ENCODE measurements at places on chromosomes 3 and 15. TPM values are rescaled to one million over a fixed set of nuclear protein-coding genes. Genes with fewer than 3 reads are reported as not detected.

The EXD1 gene
- not detected for polyA plus RNA-seq

The CADPS gene
- 49.2 TPM for polyA plus RNA-seq

The ACKR4 gene
- polyA plus RNA-seq: not detected

The LACTB gene
- 18.0 TPM for polyA plus RNA-seq

The PRSS50 gene
- 2.0 TPM for polyA plus RNA-seq

The CPA3 gene
- not detected for polyA plus RNA-seq

The FSD2 gene
- 45.6 TPM for polyA plus RNA-seq

DNA sequence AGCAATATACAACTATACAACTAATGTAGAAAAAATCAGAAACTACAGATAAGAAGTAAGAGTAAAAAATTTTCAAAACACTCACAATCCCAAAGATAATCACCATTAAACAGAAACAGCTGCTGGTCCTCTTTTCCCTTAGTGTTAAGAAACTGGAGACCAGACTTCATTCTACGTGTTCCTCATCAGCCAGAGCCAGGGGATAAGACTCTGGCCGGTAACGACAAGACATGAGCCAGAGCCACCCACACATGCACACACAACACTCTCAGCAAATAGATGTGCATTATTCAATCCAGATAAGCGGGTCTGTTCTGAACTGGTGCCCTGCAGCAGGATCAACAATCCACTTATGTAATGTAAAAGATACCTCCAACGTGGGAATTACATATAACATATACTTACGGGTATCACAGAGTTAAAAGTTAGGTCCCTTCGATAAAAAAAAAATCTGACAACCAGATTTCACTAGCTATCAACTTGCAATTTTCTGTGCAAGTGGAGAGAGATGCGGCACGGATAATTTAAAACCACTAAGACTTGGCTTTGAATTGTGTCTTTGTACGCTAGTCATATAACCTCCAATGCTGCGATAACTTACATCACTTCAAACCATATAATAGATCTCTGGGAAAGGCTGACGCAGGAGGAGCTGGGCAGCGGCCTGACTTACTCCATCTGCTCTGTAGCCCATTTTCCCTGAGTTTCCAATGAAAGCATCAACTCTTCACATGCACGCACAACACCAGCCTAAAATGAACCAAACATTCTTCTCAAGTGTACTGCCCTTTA is 17.8 kb downstream of the PRICKLE2 start:
- DNase-seq: peak; percentile 94

DNA sequence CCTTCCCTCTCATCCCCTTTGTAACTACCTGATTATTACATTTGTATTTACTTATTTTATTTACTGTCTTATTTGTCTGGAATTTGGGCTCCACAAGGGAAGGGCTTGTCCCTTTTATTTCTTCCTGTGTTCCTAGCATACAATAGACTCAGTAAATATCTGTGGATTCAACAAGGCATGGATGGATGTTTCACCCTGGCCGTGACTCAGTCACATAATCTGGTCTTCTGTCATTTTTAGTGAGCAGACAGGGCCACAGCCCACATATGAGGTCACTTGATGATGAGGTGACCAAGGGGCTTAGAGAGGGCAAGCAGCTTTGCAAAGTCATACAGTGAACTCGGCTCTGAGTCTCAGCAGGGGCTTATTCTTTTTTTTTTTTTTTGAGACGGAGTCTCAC is 7.8 kb upstream of the DAG1 start:
- no peak for DNase-seq

DNA sequence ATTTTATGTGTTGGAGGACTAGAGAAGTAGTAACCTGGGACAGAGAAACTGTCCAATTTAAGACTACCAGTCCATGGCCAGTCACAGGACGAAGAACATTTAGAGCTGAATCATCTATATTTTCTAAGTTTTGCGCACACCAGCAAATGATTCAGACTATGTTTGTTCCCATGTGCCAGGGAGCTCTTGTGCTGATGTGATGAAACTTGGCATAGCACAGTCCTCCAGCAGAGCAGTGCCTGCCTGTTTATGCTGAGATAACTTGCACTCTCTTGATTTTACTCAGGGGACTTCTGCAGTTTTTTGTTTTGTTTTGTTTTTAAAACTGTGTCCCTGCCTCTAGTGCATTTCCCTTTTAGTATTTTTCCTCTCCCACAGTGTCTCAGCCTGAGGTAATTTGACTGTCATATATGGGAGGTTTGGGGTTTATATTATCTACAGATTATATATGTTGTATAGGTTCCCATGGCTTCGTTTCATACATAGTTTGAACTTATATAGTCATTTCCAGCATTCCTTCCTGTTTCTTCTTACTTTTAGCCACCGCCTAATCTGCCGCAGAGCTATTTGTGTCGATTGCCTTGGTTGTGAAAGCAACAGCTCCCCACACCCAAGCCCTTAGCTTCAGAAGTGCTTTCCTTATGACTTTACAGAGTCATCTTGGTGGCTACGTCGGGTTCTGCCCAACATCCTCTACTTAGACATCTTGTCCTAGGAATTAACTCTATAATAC is 45.5 kb downstream of the PPM1L start:
- DNase-seq: no peak

GRCh38 chr3:134932035-134932434 is 137.0 kb downstream of the EPHB1 start:
- no peak for DNase-seq

GRCh38 chr3:5741017-5741416 is 553.5 kb downstream of the EDEM1 start:
- DNase-seq: no peak

DNA sequence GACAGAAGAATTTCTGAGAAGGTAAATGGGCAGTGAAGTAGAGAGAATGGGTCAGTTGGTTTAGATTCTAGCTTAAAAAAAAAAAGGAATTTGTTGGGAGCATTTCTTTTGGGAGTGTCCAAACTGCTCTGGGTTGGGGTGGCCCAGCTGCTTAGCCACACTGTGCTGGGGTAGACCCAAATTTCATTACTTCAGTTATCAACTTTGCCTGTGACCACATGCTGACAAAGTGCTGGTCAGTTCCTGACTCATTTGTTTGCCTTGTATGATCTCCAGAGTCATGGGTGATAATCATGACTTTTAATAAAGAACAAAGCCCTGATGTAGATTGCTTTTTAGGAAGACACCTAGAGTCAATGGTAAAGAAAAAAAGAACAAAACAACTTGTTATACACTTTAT is 121.5 kb upstream of the FGF7 start:
- peak; percentile 32 for DNase-seq

- no peak for DNase-seq
Observed at GRCh38 chr3:64621726-64622395, 65.9 kb downstream of the ADAMTS9 start.

DNA sequence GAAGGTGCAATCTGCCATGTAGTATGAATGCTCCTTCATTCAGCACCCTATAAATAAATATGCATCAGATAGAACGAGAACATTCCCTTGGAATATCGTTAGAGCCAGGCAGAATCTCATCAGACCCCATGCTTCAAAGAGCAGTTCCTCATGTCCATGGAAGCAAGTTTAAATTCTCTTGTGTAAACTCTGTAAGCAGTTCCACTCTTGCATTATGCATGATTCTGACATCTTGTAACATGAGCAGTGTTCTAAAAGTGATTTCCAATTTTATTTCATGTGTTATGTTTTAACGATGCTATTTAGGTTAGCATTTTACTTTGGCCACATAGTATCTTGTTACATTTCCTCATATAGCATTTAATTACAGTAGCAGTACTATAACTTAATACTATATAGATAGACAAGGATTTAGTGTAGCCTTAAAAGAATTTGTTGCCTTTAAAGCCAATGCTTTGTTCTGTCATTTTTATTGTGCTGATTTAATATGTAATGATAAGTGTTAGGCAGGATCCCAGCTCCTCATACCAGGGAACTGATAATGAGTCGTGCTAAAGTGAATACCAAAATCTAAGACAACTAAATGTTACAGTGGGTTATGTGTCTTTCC is 161.2 kb upstream of the NECTIN3 start:
- DNase-seq: no peak

DNA sequence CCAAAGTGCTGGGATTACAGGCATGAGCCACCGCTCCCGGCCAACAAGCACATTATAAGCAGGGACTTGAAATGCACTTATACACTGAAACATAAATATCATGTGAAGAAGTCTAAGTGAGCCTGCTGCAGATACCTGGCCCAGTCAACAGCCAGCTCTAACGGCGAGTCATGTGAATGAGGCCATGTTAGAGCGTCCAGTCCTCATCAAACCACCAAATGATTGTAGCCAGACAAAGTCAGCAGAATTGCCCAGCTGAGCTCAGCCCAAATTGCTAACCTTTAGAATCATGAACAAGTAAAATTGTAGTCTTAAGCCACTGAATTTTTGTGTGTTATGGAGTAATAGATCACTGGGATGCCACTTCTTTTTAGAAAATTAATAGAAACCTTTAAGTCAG is 37.8 kb upstream of the UACA start:
- peak; percentile 22 for DNase-seq

DNA sequence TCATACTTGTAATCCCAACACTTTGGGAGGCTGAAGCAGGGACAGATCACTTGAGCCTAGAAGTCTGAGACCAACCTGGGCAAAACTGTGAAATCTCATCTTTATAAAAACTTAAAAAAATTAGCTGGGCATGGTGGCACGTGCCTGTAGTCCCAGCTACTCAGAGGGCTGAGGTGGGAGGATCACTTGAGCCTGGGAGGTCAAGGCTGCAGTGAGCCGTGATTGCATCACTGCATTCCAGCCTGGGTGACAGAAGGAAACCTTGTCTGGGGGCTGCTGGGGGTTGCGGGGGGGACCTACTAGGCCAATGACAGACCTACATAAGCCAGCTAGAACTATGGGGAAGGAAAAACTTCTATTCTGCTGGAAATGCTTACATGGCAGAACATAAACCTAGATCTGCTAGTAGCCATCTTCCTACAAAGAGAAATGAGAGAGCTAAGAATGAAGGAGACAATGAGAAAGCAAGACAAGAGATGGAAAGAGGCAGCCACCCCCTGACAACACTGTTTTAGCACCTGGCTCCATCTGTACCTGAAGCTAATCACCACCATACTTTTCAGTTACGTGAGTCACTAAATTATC is 23.9 kb downstream of the FOXP1 start:
- DNase-seq: peak; percentile 20

DNA sequence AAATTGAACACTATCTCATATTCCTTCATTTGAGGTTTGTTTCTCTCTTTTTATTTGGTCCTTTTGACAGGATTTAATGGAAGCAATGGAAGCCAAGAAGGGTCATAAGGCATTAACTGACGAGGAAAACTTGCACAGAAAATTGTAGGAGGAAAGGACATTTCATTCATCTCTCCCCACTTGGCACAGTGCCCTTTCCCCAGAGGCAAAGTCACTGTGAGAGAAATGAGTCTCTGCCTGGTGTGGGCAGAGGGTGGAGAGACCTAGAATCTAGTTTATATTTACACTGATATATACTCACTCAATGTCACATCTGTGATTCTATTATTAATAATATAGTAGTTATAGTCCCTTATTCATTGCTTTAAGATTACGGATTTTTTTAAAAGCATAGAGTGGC is 324.6 kb upstream of the IL12A start:
- no peak for DNase-seq

DNA sequence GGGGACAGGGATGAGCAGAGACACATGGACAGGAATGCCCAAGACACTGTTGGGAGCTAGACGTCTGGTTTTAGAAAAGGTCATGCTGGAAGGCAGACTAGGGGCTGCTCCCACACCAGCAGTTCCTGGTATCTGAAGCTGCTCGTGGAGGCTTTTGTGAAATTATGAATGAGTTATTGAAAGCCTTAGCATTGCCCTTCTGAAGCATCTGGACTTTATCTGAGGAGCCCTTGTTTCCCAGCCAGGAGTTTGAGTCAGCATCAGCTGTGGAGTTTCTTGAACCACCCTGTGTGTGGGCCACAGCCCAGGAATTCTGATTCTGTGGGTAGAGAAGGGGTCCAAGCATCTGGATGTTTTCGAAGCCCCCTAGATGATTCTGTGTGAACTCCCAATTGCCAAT is 258.7 kb downstream of the SLCO3A1 start:
- peak; percentile 73 for DNase-seq

DNA sequence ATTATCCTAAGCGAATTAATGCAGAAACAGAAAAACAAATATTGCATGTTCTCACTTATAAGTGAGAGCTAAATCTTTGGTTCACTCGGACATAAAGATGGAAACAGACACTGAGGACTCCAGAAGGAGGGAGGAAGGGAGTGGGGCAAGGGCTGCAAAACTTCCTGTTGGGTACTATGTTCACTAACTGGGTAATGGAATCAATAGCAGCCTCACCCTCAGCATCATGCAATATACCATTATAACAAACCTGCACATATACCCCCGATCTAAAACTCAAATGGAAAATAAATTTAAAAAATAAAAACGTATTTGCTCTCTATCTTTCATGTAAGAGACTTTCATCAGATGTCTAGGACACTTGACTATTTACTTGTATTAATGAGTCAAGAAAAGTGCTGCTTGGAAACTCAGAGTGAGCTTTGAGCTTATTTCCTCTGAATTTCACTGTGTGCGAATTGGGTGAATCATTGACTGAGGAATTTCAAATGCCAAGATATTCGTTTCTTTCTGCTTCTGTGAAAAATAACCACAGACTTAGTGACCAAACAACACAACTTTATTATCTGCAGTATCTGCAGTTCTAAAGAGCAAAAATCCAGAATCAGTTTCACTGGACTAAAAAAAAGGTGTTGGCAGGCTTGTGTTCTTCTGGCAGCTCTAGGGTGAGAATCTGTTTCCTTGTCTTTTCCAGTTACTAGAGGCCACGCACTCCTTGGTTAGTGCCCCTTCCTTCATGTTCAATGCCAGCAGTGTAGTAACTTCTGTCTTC is 18.4 kb downstream of the TM4SF18 start:
- no peak for DNase-seq

- DNase-seq: no peak
Observed at GRCh38 chr15:63481105-63481810, 23.1 kb upstream of the USP3 start.

DNA sequence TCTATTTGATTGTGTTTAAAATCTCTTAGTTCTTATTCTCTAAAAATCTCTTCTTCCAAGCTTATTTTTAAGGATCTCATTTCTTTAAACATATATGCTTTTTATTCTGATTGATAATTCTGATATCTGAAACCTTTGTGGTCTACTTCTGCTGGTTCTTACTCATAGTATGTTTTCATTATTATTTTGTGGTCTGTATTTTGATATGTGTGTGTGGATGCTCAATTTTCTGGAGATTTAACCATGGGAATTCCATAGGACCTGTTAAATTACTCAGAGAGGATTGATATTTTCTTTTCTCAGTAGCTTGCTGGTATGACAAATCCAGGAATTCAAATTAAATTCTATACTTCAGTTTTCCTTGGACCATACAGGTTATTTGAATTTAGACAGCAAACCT is 14.7 kb upstream of the HHLA2 start:
- DNase-seq: no peak

DNA sequence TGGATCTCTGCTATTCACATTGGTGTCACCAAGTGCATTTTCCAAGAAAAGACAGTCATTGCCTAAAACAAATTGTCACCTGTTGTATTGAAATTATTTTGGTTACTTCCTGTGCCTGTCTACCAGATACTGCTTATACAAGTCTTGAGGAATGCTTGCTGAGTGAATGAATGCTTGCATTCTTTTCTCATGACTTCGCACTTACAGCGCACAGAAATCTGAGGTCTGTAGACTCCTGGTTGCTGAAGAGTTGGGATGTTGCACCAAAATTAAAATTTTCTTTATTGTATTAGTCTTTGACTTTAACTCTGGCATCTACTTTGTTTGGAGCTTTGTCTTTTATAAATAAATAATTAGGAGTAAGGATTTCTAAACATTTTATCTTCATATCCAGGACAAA is 28.4 kb downstream of the SH3GL3 start:
- peak; percentile 26 for DNase-seq

Data from cardiac muscle cell (in vitro differentiated cells and primary cell).